ENCODE measurements at places on chromosomes 2 and 18.

GRCh38 chr2:64212346-64212745 is 68.1 kb upstream of the PELI1 start:
- no peak for DNase-seq

GRCh38 chr2:42339191-42339912 is 21.7 kb downstream of the COX7A2L start:
- no peak for DNase-seq

GRCh38 chr18:62371436-62371835 is 46.3 kb downstream of the TNFRSF11A start:
- DNase-seq = no peak

GRCh38 chr2:43169987-43170386 is 56.4 kb downstream of the ZFP36L2 start:
- DNase-seq = peak; percentile 69

- DNase-seq = no peak
These were observed 197.3 kb downstream of the DCC start for GRCh38 chr18:52537261-52537660.

DNA sequence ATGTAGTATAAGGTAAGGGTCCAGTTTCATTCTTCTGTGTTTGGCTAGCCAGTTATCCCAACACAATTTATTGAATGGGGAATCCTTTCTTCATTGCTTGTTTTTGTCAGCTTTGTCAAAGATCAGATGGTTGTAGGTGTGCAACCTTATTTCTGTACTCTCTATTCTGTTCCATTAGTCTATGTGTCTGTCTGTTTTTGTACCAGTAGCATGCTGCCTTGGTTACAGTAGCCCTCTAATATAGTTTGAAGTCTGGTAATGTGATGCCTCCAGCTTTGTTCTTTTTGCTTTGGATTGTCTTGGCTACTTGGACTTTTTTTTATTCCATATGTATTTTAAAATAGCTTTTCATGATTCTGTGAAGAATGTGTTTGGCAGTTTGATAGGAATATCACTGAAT is 222.1 kb downstream of the XIRP2 start:
- no peak for DNase-seq

GRCh38 chr2:187569042-187569441 is 14.8 kb upstream of the TFPI start:
- DNase-seq = no peak

GRCh38 chr2:218607436-218608115 is at the start of gene PLCD4:
Gene PLCD4, plus strand, starts transcription at chr2:218607899. Its CDS starts 7,841 bp downstream, at chr2:218615740.
- no peak for DNase-seq

DNA sequence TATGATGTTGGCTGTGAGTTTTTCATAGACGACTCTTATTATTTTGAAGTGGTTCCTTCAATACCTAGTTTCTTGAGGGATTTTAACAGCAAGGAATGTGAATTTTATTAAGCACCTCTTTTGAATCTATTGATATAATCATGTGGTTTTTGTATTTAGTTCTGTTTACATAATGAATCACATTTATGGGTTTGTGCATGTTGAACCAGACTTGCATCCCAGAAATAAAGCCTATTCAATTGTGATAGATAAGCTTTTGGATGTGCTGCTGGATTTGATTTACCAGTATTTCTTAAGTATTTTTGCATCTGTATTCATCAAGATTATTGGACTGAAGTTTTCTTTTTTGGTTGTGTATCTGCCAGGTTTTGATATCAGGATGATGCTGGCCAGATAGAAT is 131.6 kb upstream of the SCN7A start:
- no peak for DNase-seq

DNA sequence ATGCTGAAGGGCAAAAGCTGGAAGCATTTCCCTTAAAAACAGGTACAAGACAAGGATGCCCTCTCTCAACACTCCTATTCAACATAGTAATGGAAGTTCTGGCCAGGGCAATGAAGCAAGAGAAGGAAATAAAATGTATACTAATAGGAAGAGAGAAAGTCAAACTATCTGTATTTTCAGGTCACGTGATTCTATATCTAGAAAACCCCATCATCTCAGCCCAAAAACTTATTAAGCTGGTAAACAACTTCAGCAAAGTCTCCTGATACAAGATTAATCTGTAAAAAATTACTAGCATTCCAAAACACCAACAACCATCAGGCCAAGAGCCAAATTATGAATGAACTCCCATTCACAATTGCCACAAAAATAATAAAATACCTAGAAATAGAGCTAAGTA is 213.2 kb upstream of the CNTNAP5 start:
- DNase-seq = no peak

- DNase-seq = no peak
These were observed 12.3 kb downstream of the FLACC1 start for GRCh38 chr2:201344663-201345366.

- DNase-seq = no peak
These were observed 1040.3 kb downstream of the TSN start for GRCh38 chr2:122795763-122796162.

- DNase-seq = no peak
These were observed 2.0 kb downstream of the NBEAL1 start for GRCh38 chr2:203016716-203017115.

DNA sequence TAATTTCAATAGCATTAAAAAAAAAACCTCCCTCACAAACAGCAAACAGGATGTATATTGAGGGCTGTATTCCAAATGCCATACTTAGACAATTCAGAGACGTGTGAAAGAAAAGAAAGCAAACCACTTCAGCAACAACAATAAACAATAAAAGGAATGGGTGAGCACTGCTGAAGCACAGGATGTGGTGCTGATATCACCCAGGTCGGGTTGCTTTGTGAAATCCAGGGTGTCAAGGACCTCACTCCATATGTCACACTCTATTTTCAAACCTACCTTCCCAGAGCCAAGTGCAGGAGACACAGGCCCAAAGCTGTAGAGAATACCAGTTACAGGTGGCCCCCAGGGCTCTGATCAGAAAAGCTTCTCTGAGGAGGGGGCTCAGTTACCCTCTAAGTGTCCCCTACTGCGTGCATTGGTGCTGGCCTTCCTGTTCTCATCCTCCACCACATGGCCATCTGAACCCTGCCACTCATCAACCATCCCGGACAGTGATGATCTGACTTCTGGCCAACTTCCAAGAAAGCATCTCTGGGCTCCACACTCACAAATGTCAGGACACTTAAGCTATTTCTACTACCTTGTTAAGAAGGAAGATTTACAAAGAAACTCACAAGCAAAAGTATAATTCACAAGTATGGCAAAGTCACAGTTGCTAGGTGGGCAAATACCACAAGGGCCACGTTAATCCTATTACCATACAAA is 363.0 kb downstream of the SS18 start:
- no peak for DNase-seq

DNA sequence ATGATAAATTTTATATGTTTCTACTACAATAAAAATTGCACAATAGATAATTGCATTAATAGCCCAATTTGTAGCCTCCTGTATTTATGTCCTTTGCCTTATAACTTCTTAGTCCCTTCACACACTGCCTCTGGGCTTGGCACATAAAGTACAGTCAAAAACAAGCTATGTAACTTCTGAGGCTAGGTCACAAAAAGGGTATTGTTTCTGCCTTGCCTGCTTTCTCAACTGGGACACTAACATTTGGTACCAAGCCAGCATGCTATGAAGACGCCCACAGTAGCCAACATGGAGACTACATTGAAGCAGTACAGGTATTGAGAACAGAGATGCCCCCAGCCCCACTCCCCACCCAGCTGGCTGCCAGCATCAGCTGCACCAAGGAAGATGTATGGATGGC is 5.4 kb upstream of the SLC3A1 start:
- DNase-seq = no peak

- DNase-seq = no peak
These were observed 44.3 kb downstream of the TMEM17 start for GRCh38 chr2:62461707-62462106.

DNA sequence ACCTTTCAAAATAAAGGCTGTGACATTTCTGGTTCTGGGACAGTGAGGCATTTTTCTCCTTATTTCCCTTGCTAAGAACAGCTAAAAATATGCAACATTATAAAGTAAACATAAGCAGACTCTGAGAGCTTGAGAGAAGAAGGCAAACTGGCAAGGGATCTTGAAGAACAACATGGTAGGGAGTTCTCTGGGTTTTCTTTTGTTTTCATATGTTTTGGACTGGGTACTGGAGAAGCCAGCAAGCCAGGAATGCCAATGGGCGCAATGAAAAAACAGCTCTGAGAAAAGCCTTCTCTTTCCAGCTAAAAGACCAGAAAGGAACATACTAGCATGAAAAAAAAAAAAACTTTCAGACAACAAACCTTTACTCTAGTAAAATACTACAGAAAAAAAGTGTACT is 351.4 kb upstream of the HS6ST1 start:
- no peak for DNase-seq

GRCh38 chr2:28511871-28512606 is 16.2 kb downstream of the PLB1 start:
- DNase-seq = no peak

DNA sequence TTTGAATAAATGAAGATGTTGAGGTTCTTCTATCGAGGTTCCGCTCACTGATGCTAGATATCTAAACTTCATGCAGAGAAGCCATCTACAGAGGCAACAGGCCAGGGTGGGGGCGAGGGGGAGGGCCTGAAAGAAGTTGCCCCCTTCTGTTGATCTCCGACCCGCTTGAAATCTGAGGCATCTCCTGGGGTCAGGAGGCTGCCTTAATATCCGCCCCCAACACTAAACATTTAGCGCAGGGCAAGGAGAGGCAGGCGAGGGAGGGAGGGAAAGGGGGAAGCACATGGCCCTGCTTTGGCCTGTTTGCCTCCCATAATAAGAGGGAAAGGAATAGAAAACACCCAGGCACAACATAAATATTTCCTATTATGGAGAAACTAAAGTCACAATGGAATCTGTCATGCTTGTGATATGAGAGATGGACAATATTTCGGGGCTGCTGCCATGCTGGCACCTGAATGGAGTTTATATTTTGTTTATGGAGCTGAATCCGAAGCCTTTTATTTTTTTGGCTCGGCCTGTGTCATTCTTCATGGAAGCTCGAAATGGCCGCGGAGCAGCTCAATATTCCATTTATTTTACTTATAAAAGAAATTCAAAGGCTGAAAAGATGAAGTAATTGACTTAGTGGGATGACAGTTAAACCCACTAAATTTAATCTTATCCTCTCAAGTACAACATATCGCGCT is 221.1 kb downstream of the INSIG2 start:
- DNase-seq = no peak

- DNase-seq = no peak
These were observed 242.6 kb upstream of the KCNJ3 start for GRCh38 chr2:154455866-154456265.

GRCh38 chr2:275466-275865 is 10.7 kb downstream of the ACP1 start:
- no peak for DNase-seq

DNA sequence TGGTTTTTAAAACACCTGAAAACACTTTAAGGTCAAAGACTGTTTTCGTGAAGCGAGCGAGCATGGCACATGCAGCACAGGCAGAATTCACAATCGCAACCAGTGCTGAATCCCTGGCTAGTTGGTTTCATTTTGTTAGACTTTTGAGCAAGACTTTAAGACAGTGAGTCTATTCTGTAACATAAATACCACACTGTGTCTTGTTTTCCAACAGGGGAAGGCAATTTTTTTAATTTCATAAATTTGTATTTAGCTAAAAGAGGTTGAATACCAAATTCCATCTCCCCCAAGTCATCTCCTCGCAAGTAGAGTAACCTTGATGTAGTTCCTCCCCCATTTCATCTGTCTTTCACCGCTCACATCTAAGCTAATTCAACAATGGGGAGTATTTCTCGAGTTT is 1.4 kb downstream of the CERKL start:
- DNase-seq = no peak

DNA sequence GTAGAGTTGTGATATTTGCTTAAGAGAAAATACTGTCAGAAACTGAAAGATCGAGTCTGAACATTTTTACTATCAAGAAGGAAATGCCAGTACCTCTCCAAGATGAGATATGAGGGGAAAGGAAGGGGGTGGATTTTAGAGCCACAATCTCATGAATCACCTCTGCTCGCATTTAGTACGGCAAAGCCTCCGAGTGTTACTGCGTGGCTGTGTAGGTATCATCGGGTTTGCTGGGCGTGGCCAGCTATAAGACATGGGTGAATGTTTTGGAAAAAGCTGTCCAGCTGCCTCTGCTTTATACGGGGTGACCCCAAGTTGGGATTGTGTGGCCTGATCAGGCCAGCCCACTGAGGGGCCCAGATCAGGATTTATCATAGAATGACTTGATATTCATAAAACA is 826.4 kb downstream of the SOCS6 start:
- no peak for DNase-seq

DNA sequence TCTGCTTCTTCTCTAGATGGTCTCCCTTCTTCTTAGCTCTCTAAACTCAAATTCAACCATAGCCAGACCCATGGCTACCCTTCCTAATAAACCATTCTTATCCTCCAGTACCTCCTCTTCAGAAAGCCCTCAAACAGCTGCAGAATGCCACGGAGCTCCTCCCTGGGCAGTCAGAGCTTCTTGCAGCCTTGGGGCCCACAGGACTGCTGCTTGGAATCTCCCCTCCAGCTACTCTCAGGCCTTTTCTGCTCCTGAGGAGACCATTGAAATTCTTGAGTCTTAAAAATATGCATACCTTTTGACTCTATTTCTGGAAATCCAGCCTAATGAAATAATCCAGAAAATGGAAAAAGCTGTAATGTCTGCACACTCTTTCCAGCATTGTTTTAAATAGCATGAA is 30.7 kb downstream of the EFR3B start:
- DNase-seq = no peak

DNA sequence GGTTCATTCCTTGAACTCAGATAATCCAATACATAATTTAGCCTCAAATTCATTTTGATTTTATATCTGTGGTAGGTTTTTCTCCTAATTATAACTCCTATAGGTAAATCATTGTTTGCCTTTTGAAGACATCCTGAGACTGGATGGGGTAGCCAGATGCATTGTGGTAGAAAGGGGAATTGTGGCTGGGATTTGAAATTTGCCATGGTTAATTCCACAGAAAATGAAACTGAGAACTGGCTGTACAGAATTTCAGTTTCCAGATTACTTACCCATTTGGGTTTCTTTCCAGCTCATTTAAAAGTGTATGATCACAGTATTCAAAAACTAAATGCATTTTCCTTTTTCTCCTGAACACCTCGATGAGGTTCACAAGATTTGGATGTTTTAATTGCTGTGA is 18.2 kb downstream of the CDKL4 start:
- no peak for DNase-seq

DNA sequence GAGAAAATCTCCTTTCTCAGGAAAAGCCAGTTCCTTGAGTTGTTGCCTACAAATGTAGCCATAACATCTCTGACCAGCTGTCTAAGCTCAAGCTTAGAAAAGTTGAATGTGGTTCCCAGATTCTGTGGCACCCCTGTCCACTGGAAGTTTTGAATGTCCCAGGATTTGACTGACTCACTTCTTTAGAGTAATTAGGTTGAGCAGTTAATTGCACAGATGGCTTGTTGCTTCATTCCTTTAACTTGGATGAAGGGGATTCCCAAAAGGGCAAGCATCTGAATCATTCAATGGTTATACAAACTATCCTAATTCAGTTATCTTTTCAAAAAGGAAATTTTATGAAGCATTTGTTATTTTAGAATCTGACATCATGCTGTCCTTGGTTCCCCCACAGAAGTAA is 374.7 kb downstream of the LNPK start:
- DNase-seq = no peak

Measured in activated naive CD4-positive, alpha-beta T cell treated with Interleukin-2 at 50 U/mL for 16 hours (primary cell).